ENCODE measurements at places on chromosomes 6 and 20.

GRCh38 chr20:32626407-32626806 is 41.3 kb upstream of the NOL4L start:
- DNase-seq, result no peak

DNA sequence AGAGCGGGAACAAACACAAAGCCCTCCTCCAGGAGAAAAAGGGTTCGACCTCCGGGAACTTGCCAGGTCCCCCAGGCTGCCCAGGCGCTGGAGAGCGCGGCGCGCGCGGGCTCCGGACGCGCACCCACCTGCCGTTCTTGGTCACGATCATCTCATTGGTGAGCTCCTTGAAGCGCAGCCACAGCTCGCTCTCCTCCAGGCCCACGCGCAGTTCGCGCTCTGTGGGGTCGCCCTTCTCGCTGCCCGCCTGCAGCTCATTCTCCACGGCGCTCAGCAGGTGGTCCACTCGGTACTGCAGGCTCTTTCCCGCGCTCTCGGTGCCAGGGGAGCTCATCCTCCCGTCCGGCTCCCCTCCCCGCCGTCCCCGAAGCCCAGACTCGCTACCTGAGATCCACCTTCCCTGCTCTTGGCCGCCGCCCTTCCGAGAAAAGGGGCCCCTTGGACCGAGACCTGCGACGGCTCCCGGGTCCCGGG is 356 bp downstream of the TBXT start:
- DNase-seq, result no peak

DNA sequence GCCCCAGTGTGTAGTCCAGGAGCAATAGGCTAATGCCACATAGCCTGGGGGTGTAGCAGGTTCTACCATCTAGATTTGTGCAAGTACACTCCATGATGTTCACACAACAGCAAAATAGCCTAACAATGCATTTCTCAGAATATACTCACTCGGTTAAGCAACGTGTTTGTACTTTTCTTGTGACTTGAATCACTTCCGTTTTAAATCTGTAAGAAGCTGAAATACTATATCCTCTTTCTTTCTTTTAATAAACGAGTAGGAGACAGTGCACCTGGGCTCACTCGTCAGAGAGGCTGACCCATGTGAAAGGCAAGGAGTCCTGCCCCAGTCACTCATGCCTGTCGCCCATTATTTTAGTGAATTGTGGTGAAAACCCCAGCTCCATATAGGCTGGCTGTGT is 201.6 kb downstream of the FOXA2 start:
- no peak for DNase-seq

- no peak for DNase-seq
Measured at GRCh38 chr6:109351231-109352130, 30.8 kb downstream of the CD164 start.

DNA sequence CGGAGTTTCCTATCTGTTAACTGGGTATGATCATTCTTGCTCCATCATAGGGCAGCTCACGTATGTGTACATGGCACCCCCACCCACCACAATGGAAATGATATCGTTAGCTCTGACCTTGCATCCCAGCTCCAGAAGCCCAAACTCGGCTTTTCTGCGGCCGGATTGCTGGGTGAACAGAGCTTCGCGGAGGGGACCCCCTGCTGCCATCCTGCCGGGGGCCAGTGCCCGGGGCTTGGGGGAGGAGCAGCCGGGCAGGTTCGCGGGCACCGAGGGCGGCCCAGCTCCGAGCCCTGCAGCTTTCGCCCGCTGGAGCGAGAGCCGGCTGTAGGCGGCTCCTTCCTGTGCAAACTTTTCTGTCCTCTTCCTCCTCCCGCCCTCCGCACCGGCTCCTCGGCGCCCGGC is 24.9 kb upstream of the FUCA2 start:
- DNase-seq, result no peak

GRCh38 chr6:105739764-105740163 is 336.9 kb upstream of the PREP start:
- DNase-seq, result no peak

DNA sequence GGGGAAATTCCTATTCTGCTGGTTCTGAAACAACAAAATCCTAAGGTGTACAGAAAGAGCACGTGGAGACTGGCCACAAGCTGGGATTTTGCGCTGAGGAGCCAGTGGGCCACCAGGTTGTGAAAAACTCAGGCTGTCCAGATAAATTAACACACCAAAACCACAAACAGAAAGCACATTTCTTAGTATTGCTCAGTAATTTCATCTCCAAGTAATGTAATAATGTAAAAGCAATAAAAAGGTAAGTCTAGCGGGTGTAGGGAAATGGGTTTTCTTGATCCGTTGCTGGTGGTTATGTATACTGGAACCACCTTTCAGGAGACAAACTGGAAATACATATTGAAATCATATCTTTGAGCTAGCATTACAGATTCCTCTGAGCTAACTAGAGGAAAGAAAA is 195.6 kb upstream of the CNR1 start:
- no peak for DNase-seq

- DNase-seq, result no peak
Measured at GRCh38 chr6:157490611-157491269, 109.8 kb downstream of the ZDHHC14 start.

DNA sequence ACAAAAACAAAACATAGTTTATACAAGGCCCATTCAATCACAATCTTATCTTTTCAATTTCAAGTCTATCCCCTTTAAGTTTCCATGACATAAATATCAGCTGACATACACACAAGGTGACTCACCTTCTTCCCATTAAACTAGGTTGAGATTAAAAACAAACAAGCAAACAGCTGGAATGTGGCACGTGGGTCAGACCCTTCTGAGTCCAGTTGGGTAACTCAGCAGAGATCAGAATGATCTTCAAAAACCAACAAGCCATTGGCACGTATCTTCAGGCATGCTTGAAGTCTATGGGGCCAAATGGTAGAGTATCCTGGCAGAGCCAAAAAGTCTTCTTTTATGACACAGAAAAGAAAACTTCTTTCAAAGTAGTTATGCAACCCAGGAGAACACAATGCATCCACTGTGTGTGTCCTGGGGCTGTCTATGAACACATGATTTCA is 603.5 kb upstream of the CITED2 start:
- DNase-seq, result peak; percentile 76

DNA sequence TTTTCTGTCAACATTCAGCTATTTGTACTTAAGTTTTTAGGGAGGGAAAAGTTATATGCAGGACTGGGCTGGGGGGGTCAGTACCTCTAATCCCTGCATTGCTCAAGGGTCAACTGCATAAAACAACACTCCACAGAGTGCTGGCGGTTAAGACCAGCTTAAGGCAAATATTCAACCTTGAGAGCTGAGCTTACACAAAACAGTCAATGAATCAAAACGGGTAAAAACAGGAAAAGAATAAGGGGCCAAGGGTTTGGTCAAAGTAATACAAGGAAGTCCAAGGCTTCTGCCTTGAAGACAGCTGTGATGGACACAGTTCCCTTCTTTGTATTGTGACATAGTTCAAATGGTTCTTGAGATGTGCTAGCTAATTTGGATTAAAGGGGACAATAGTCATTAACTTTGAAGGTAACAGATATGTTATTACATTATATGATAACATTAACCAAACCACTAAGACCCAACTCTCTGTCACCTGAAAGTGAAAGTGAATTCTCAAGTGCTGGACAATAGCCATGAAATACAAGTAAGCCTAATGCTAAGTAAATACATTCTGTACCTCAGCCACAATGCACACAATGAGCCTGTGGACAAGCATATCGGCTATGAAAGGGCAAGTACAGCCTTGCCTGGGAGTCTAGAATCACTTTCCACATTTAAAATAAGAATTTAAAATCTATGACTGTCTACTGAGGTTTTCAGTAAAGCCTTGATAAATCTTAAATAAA is 106.8 kb downstream of the PDE10A start:
- no peak for DNase-seq

DNA sequence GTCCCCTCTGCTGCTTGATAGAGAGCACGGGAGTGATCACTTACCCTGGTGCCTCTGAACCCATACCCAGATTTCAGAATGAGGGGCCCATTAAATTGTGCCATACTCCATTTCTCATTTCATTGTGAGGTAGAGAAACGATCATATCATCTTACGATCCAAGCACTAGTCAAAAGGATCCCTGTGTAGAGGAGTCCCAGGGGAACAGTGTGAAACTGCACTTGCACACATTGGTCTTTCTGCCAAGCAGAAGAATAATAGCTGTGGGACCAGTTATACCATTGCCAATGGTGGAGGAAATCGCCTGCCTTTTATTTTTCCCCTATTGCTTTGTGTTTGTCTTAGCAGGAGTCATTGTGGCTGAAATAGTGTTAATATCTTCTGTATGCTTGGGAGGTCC is 161.9 kb downstream of the FARS2 start:
- no peak for DNase-seq

GRCh38 chr6:10847684-10848083 is 9.3 kb upstream of the MAK start:
- no peak for DNase-seq
